ENCODE measurements at places on chromosomes 7 and 10. TPM values are rescaled to one million over a fixed set of nuclear protein-coding genes. Genes with fewer than 3 reads are reported as not detected.

FOXI2 gene
- not detected for total RNA-seq

TCERG1L gene
- 0.42 TPM for total RNA-seq

MBLAC1 gene
- total RNA-seq: 3.9 TPM

C10orf95 gene
- not detected for total RNA-seq

TET1 gene
- total RNA-seq: 11.1 TPM

All from tibial nerve (tissue), 4 donors.